Thoracic aorta (tissue), 2 donors: ENCODE measurements at places on chromosomes 5 and 9. TPM values are rescaled to one million over a fixed set of nuclear protein-coding genes. Genes with fewer than 3 reads are reported as not detected.

Gene PRR16
- total RNA-seq: 19.8 TPM

Gene PDZD2
- 4.5 TPM for total RNA-seq

Gene CARTPT
- total RNA-seq: not detected

DNA sequence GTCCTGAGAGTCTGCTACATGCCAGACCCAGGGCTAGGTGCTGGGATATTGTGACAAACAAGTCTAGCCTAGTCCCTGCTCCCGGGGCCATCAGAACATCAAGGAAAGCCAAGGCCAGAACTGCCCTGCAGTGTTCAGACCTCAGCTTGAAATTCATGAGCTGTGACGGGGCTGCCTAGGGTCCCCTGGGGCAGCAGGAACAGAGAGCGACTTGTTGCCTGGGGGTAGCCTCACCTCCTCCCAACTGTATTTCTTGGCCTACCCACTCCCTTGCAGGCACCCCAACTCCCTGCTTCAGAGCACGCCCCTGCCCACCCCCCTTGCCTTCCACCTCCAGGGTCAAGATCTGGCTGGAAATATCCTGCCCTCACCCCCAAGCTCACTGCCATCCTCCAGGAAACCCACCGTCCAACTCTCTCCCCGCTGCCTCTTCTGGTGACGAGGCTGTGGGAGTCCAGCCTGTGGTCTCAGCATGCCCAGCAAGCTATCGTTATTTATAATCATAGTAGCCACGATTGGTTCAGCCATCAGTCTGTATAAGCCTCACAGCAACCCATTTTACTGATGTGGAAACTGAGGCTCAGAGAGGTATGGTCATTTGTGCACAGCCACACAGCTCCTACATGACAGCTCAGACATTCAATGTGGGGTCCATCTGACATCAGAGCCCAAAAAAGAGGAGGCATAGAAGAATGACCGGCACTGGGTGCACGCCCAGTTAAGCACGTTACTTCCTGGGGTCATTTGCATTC, 10.7 kb downstream of the DNM1 start:
- DNase-seq: no peak

DNA sequence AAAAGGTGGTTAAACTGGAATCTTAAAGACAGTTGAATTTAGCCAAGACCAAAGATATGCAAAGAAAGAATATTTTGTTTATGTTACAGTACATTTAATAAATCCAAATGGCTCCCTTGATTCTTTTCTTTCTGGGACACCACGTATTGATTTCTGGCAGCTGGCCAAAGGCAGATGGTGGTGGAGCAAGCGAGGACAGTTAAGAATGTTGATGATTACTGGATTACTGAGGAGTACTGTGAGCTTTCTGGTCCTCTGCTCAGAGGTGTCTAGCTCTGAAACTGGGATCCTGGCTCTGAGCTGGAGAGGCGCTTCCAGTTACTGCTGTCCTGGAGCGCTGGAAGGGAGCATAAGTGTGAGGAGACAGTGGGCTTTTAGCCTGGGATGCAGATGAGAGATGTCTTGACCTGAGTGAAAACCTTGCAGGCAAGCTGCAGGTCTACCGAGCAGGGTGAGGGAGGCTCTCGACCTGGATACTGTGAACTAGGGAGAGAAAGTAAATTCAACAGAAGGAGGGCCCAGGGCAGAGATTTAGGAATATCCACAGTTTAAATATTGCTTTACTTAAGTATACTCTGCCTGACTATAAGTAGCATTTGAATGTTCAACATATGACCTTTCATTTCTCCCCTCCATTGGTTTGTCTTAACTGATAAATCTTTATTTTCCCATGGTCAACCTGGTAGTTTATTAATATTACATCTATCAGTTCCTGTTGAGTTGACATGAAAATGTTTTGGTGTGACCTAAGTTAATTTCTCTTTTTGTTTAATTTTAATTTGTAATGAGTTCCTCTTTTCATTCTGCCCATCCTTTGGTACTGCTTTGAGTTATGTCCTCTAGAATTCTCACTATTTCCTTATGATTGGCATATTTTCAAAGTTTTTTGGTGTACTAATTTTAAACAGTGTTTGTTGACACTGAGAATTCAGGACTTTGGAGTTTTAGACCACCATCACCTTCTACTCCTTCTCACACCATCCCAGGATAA, 3.7 kb downstream of the SYK start:
- no peak for DNase-seq

- DNase-seq: no peak
Observed at GRCh38 chr5:173535166-173535975, 81.1 kb downstream of the BOD1 start.

- no peak for DNase-seq
Observed at GRCh38 chr5:127136908-127137307, 63.6 kb upstream of the C5orf63 start.

GRCh38 chr5:141783947-141784296, 94.3 kb downstream of the PCDH1 start:
- DNase-seq: no peak
